ENCODE measurements at places on chromosomes 2 and 18.

DNA sequence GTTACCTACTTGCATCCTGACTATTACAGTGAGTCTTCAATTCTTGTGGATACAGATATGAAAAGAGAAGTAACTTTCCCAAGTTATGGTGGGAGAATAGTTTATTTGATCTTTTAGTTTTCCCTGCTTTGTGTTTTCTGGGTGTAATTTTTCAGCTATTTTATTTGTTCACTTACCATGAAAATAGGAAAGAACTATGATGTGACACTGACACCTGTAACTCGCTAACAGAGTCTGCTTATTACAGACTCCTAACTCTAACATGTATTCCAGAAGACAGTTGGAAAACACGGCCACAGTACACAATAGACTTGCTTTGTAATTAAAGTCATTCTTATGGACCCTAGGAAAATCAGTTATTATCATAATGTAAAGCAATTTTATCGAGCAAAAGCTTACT is 323.2 kb downstream of the LRRTM1 start:
- DNase-seq, result no peak

GRCh38 chr2:74481431-74481830 is 1.4 kb downstream of the CCDC142 start:
- no peak for DNase-seq

GRCh38 chr2:43414586-43415135 is 181.2 kb downstream of the THADA start:
- no peak for DNase-seq

- DNase-seq, result no peak
These were observed 107.6 kb downstream of the BIRC6 start for GRCh38 chr2:32464431-32464830.

- DNase-seq, result no peak
These were observed 636 bp upstream of the IMMT start for GRCh38 chr2:86195808-86196387.

- no peak for DNase-seq
These were observed 39.7 kb downstream of the MDH1 start for GRCh38 chr2:63628403-63628942.

- DNase-seq, result no peak
These were observed 48.9 kb downstream of the ASXL2 start for GRCh38 chr2:25829377-25829704.

DNA sequence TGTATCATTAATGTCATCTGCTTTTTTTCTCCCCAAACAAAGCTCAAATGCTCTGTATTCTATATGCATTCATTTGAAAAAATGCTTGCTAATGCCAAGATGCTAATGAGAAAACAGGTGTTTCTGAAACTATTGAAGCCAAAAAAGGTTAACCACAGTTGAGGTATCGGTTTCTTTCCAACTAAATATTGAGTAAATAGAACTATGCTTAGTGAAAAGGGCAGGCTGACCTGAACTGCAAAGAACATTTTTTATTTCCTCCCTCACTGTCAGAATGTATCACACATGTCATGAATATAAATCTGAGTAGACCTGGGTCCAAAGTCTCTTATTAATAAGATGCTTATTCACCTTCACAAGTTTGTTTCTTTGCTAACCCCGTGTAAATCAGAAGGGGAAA is 866.6 kb downstream of the CPS1 start:
- no peak for DNase-seq

- DNase-seq, result no peak
These were observed 566.4 kb downstream of the TNS1 start for GRCh38 chr2:217436386-217436785.

GRCh38 chr18:10715791-10716190 is 190.0 kb downstream of the NAPG start:
- DNase-seq, result peak; percentile 3

GRCh38 chr2:119520696-119521432 is 3.4 kb downstream of the SCTR start:
- no peak for DNase-seq

DNA sequence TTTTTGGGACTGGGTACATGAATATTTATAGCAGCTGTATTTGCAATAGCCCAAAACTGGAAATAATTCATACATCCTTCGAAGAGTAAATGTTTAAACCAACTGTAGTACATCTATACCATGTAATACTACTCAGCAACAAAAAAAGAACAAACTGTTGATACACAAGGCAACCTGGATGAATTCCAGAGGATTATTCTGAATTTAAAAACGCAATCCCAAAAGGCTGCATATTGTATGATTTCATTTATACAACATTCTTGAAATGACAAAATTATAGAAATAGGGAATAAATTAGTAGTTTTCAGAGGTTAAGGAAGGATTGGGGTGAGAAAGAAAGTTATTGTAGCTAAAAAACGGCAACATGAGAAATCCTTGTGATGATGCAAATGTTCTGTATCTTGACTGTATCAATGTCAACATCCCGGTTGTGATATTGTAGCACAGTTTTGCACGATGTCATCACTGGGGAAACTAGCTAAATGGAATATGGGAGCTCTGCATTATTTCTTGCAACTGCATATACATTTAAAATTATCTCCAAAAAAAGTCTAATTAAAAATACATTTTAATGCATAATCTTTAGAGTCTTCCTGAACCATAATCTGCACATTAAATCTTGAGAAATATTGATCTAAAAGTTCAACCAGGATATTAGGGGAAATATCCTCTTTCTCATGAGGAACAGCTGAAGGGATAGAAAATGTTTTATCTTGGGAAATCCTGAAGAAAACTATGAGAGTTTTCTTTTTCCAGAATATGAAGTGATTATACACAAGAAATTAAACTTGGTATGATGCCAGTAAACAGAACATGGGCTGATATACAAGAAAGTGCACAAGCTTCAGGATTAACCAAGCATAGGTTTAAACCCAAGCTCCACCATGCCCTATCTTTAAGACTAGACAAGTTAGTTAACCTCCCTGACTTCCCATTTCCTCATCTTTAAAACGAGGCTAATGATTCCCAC is 21.9 kb downstream of the EVA1A start:
- DNase-seq, result no peak

GRCh38 chr18:37276111-37276890 is 289.3 kb downstream of the CELF4 start:
- no peak for DNase-seq

- DNase-seq, result no peak
These were observed 2.5 kb downstream of the ADI1 start for GRCh38 chr2:3516831-3517230.

- no peak for DNase-seq
These were observed 11.8 kb downstream of the VIL1 start for GRCh38 chr2:218430721-218431120.

DNA sequence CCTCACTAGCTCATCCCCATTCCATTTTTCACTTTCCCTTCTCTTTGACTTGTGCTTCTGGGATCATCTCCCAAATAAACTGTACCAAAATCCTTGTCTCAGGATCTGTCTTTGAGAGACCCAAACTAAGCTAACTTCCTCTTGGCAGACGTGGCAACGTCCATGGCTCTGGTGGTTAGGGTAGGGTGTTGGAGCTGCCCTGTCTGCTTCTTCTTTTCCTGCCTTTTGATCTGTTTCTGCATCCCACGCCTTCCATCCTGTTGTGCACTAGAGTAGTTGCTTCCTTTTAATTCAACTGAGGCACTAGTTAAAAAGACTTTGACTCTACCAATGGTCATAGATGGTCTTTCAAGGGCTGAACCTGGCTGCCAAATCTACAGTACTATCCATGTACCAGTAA is 5.5 kb upstream of the MAP4K4 start:
- DNase-seq, result no peak

GRCh38 chr2:70143314-70144150 is 47.3 kb downstream of the C2orf42 start:
- no peak for DNase-seq

- DNase-seq, result no peak
These were observed 102.5 kb downstream of the USP40 start for GRCh38 chr2:233464056-233464455.

DNA sequence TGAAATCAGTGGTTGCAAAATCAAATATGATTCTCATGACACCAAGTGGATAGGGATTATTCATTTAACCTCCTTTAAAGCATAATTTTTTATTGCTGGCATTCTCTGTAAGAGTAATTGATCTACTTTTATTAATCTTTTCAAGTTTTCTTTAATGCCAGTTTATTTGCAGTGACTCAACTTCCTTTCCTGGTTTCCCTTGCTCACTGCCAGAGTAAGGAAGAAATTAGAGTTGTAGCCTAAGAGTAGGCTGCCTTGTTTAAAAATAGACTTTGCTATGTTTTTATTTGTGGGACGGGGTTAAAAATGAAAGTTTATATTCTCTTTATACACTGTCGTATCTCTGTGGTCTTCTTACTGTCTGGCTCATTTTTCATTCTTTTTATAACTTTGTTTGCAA is 148.6 kb downstream of the WDR7 start:
- no peak for DNase-seq

DNA sequence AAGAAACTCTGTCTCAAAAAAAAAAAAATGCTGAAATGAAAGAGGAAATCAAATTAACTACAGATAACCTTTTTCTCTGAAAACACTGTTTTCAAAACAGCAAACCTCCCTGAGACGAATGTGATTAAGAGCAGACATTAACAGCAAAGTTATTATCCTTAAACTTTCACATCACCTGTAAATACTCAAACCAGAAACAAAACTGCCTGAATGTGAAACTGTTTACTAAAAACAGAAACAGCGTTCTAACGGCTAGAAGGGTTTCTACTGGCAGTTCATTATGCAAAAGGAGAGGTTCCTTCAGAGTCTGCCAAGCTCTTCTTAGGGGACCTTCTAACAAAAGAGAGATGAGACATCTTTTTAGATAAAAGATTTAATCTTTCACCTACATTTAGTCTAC is 45.9 kb downstream of the PNO1 start:
- DNase-seq, result no peak

DNA sequence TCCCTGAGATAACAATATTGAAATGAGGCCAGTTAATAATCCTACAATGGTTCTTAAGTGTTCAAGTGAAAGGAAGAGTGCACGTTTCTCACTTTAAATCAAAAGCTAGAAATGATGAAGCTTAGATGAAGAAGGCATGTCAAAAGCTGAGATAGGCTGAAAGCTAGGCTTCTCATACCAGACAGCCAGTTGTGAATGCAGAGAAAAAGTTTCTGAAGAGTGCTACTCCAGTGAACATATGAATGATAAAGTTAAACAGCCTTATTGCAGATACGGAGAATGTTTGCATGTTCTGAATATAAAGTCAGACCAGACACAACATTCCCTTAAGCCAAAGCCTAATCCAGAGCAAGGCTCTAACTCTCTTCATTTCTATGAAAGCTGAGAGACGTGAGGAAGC is 51.4 kb downstream of the EML4 start:
- DNase-seq, result no peak
